ENCODE measurements at places on chromosomes 1 and 21. TPM values are rescaled to one million over a fixed set of nuclear protein-coding genes. Genes with fewer than 3 reads are reported as not detected.

GRCh38 chr1:59879574-59879973 is 47.0 kb downstream of the CYP2J2 start:
- DNase-seq = peak; percentile 73

DNA sequence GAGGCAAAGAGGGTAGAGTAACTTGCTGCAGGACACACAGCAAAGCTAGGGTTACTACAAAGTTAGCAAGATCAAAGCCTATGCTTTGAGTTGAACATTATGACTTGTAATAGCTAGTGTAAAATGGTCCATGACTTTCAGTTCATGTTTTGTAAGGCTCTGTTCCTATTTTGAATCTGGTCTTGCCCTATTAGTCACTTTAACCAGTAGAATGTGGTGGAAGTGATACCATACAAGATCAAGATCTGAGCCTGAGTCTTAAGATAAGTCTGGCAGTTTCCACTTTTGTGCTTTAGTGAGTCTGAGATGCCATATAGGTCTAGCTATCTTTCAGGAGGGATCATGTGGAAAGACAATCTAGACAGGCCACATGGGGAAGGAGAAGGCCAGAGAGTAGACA is 282.1 kb upstream of the BRINP3 start:
- DNase-seq = no peak

DNA sequence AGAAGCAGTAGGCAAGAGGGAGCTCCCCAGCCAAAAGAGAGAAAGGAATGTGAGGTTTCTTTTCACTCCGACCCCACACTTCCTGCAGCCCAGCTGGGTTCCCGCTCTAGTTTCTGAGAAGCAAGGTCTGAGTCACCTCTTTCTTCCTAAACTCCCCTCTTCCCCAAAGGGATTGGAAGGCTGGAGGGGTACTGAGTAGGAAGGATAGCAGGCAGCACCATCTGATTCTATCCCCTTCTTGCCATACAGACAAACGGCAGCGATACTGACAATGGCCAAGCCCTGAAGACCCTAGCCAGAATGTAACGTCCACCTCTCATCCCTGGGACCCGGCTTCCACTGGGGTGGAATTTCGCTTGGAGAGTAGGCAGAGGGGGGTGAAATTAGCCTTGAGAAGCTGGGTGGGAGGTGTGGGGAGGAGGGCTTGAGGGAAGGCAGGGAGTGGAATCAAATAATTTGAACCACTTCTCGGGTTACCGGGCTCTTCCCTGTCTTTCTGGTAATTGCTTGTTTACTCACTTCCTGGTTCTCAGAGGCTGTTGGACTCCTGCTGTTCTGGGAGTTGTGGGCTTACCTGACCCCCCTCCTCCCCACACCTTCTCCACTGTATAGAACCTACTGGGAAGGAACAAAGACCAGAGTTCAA is 13.2 kb downstream of the IER5 start:
- DNase-seq = peak; percentile 45

DNA sequence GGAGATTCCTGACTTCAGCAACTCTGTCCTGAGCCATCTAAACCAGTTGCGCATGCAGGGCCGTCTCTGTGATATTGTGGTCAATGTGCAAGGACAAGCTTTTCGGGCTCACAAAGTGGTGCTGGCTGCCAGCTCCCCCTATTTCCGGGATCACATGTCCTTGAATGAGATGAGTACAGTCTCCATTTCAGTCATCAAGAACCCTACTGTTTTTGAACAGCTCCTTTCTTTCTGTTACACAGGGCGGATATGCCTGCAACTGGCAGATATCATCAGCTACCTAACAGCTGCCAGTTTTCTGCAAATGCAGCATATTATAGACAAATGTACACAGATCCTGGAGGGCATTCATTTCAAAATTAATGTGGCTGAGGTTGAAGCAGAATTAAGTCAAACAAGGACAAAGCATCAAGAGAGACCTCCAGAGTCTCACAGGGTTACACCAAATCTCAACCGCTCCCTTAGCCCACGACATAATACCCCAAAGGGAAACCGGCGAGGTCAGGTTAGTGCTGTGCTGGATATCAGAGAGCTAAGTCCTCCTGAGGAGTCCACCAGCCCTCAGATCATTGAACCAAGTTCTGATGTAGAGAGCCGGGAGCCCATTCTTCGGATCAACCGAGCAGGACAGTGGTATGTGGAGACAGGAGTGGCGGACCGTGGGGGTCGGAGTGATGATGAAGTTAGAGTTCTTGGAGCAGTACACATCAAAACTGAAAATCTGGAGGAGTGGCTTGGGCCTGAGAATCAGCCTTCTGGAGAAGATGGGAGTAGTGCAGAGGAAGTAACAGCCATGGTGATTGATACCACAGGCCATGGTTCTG is 2.3 kb downstream of the ZBTB37 start:
- DNase-seq = no peak

- DNase-seq = no peak
Measured at GRCh38 chr1:41366455-41367287, 5.4 kb downstream of the FOXO6 start.

DNA sequence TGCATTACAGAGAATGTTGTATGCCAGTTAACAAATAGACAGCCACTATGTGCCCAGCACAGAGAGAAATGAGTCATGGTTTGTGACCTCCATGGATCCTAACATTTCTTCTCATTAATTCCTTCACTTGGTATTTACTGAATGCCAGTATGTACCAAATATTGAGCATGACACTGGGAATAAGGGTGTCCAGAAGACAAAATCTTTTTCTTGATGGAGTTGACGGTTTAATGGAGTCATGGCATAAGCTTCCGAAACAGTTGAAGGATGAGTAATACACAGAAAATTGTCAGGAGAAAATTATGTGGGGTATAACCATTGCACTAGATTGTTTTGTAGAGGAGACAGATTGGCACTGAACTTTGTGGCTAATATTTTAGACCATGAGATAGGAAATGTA is 36.9 kb downstream of the PTGFR start:
- no peak for DNase-seq

- no peak for DNase-seq
Measured at GRCh38 chr1:247362153-247362552, 30.5 kb upstream of the ZNF496 start.

- DNase-seq = no peak
Measured at GRCh38 chr1:1433804-1434130, 1.7 kb upstream of the VWA1 start.

GRCh38 chr1:64685217-64685616 is 59.7 kb upstream of the RAVER2 start:
- no peak for DNase-seq

DNA sequence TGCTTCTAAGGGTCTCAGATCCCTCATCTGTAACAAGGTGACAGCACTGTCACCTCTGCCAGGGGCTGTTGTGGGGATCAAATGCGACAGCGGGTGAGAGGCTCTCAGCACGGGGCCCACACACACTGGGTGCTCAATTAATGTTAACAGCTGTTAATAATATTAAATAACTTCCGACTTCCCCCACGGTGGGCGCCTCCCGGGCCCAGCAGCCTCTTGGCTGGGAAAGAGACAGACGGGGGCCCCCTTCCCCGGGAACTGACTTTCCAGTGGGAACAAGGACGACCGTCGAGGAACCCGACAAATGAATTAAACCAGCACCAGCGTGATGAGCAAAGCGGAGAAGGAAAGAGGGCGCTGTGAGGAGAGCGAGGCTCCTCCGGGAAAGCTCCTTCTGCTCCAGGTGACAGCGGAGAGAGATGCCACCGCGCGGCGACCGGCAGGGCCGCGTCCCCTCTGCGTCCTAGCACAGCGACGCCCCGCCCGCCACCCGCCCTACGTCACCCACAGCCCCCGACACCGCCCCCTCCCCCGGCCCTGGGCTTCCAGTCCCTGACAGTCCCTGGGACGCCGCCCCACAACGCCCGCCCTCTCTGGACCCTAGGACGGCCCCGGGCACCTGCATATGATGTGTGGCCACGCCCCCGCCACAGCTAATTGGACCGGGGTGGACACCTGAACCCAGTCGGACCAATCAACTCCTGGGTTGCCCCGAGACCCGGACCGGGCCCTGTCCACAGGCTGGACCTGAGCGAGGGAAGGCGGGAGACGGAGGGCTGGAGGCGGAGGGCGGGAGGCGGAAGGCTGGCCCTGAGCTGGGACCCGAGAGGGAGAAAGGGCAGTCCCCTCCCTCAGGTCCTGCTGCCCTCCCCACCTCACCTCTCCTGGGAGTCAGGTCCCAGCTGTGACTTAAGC is 38.2 kb downstream of the MATN1 start:
- peak; percentile 86 for DNase-seq

DNA sequence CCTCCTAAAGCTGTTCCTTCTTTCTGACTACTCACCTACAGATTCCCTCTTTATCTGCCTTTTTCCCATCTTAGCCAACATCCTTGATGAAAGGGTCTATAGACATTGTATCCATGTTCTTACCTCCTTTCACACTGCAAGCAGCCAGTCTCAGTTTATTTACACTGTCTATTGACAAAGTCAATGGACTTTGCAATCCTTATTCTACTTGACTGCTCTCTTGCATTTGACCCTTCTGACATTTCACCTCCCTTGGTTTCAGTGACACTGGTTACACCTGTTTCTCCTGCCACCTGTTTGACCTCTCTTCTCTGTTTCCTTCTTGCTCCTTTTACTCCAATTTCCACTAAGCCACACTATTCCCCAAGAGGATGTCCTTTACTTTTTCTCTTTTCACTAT is 224.0 kb upstream of the SNX7 start:
- DNase-seq = no peak

The GNG12 gene
- 86.9 TPM for polyA plus RNA-seq

The FCRL5 gene
- 0.13 TPM for polyA plus RNA-seq

The CYP4Z1 gene
- 0.42 TPM for polyA plus RNA-seq

The FCGR3A gene
- polyA plus RNA-seq = 1.8 TPM

The IGSF3 gene
- polyA plus RNA-seq = 28.9 TPM

The ATAD3B gene
- 14.7 TPM for polyA plus RNA-seq

Measured in renal pelvis (tissue), 12 donors.